ENCODE measurements at places on chromosomes 7 and 10.

- no peak for DNase-seq
Measured at GRCh38 chr7:24808518-24808917, 51.3 kb upstream of the GSDME start.

GRCh38 chr10:130897815-130898214 lies 413.7 kb downstream of the TCERG1L start:
- no peak for DNase-seq

GRCh38 chr10:130461631-130462030 lies 325.4 kb downstream of the GLRX3 start:
- DNase-seq: no peak

DNA sequence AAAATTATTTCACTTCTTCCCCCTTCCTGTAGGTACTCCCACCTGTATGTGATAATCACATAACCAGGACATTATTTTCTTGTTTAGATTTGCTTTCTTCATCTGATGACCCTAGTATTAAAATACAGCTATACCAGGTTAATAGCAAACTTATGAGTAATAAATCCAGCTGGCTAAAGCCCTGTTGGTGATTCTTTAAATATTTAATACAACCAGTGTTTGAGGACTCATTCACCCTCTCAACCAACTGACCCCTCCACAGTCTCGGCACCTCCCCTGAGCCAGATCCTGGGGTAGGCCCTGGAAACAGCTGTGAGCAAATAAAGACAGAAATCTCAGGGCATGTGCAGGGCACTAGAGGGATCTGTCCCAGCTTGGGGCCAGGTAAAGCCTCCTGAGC lies 58.5 kb downstream of the BLNK start:
- no peak for DNase-seq

DNA sequence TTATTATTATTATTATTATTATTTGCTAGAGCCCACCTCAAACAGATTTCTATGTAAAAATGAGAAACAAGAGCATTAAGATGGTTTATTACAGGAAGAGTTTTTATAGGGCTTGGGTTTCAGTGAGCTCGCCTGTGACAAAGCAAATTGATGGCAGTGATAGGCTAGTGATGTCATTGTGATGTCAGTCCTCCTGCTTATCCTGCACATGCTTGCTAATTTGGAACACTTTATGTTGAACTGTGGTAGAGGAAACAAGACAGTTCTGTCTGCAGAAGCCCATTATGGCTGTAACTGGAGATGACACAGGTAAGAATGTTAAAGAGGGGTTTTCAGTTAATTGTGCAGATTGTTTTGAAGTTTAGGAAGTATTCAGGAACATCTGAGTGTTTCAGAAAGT lies 68.3 kb downstream of the CREM start:
- DNase-seq: no peak

DNA sequence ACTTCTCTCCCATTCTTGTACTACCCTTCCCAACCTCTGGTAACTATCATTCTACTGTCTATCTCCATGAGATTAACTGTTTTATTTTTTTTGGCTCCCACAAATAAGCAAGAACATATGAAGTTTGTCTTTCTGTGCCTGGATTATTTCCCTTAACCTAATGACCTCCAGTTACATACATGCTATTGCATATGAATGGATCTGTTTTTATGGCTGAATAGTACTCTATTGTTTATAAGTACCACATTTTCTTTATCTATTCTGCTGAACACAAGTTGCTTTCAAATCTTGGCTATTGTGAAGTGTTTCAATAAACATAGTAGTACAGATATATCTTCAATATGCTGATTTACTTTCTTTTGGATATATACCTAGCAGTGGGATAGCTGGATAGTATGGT lies 376.6 kb upstream of the KCND2 start:
- no peak for DNase-seq

DNA sequence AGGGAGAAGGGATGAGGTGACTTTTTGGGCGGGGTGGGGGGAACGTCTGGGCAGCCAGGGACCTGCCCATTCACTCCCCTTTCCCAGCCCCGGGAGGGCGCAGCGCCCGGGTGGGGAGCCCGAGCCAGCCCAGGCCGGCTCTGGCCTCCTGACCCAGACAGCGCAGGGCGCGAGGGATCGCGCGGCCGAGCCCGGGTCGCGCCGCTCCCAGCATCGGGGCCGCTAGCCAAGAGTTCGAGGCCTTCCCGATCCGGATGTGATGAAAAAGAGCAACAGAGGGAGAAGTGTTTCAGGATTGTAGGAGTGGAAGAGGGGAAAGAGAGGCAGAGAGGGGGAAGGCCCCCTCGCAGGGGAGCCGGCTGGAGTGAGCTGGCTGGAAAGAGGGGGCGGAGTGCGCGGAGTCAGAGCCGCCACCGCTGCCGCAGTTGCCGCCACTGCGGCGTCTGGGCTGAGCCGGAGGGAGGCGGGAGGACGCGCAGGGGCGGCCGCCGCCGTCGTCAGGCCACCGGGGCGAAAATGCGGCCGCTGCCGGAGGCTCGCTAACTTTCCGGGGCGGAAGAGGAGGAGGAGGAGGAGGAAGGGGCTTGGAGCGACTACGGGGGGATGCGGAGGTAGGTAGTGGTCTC lies at the start of gene MDFIC:
Gene MDFIC, plus strand, starts transcription at position 69 of the 626 bp plus-strand sequence. CDS start 940 bp downstream, outside the sequence.
- no peak for DNase-seq

Measured in NCI-H1092 (cell line).